Stimulated activated CD4-positive, alpha-beta T cell treated with anti-CD3 and anti-CD28 coated beads, Interleukin-15, amount 100 ng/mL, for 48 hours (primary cell): ENCODE measurements at places on chromosomes 12 and 14.

DNA sequence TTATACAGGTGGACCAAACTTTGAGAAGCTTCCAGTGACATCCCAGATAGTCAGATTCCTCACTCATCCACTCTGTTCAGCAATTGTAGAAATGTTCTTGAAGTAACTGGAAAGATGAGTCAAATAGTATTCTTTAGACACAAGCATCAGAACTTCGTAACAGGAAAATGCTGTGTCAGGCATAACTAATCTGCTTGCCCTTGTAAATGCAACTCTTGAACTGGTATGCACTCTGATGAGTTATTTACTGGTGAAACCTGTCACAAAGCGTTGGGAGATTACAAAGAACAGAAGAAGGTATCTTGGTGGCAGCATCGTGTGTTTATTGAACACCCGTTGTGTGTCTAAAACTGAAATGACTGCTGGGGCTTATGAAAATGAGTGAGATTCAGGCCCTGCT lies 10.8 kb upstream of the DUSP6 start:
- DNase-seq: no peak

DNA sequence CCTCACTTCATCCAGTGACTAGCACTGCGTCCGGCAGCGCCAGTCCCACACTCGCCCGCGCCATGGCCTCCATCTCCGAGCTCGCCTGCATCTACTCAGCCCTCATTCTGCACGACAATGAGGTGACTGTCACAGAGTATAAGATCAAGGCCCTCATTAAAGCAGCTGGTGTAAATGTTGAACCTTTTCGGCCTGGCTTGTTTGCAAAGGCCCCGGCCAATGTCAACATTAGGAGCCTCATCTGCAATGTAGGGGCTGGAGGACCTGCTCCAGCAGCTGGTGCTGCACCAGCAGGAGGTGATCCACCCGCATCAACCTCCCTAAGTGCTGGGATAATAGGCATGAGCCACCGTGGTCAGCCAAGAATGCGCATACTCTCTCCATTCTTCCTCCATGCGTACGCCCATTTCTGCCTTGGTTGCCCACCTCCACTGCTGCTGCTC lies 59.9 kb downstream of the IRF2BPL start:
- DNase-seq: no peak

DNA sequence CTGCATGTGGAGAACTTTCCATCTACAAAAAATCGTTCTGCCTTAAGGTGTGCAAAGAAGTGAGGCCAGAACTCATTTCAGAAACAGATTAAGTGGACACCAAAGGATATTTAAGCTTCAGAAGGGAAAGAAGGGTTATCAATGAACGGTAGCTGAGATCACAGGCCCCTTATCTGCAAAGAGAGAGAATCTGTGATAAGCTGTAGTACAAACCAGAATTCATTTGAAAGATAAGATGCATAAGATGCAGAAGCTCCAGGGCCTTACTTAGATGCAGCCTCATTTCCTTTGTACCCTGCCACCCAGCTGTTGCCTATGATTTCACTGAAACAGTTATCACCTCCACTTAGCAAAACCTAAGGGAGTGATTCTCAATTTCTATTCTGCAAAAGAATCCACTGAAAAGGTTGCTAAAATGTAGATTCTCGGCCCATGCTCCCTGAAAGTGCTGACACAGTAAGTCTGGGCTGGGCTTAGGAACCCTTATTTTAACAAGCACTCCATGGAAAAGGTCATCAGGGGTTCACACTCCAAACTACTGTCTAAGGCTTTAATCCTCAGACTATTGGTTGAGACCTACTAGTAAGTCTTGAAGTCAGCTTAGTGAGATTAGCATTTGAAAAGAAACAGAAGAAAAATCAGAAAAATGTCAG lies 64.8 kb downstream of the HELB start:
- DNase-seq: no peak

- no peak for DNase-seq
Measured at GRCh38 chr12:57896115-57896433, 45.3 kb upstream of the ATP23 start.
